ENCODE measurements at places on chromosomes 6 and 20. TPM values are rescaled to one million over a fixed set of nuclear protein-coding genes. Genes with fewer than 3 reads are reported as not detected.

GRCh38 chr6:163834226-163834970 lies 419.9 kb downstream of the QKI start:
- DNase-seq = no peak

DNA sequence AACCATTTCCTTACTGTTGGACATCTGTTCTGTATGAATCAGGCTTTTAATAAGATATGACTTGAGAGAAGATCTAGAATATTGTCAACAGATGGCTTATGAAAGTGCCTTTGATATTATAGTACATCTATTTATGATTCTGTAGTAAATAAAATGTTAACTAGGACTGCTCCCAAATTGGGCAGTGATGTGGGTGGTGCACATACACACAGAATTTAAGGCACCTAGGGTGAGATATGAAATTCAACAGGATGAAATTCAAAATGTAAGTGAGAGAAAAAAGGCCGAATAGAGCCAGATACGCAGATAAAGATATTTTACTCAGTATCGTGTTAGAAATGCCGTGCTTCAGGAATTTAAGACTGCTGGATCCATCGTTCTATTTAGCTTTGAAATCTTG lies 26.3 kb downstream of the FAM50B start:
- no peak for DNase-seq

Gene ADAM33
- under 0.01 TPM for total RNA-seq

GRCh38 chr6:16205377-16206144 lies 32.8 kb upstream of the GMPR start:
- DNase-seq = peak; percentile 91

DNA sequence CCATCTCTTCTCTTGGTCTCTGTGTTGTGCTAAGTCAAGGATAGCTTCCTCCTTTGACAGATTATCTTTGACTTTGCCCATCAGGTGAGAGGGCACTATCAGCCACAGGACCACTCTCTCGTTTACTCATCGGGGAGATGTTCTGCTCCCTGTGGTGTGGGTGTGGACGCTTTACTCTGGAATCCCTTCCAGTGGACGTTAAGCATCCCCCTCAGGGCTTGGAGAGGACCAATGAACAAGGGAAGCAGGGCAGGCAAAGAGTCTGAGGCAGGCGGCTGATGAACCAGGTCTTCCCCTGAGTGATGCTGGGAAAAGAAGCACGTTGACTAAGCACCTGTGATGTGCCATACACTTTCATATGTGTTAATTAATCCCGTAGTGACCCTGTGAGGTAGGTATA lies 21.0 kb upstream of the RNF24 start:
- DNase-seq = no peak

DNA sequence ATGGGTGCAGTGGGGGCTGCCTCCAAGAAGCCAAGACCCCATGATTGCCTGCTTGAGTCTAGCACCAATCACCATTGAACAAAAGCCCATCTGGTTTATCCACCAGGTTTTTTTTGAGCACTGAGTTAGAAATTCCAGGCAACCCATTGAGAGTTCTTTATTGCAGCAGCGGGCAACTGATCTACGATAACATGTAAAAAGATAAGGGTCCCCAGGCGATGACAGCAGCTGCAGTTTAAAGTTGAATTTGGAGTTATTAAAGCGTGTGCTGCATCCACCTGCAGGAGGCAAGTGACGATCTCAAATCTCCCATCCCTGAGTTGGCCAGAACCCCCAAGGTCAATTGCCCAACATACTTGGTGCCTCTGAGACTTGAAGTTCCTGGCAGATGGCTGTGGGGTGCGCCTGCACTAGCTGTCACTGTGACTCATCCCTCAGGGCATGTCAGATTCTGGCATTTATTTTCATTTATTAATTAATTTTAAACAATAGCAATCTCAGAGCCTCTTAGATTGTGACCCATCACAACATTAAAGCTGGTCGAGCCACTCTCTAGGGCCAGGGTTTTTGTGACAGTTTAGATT lies 290.4 kb upstream of the SULF2 start:
- DNase-seq = no peak

DNA sequence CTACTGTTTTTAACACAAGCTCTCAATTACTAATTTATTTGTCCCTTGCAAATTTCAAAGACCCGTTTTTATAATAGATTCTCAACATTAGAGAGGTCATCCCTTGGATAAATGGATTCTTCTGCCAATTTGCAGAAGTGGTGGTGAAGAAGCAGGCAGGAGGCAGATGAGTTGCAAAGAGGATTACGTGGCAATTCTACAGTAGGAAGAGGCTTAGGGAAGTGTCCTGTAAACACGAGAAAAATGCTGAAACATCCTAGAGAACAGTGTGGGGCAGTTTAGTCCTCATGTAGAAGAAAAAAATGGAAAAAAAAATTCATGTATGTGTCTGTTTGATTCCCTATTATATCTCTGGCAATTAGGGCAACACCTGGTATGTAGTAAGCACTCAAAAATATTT lies 87.6 kb downstream of the BMP2 start:
- DNase-seq = no peak

DNA sequence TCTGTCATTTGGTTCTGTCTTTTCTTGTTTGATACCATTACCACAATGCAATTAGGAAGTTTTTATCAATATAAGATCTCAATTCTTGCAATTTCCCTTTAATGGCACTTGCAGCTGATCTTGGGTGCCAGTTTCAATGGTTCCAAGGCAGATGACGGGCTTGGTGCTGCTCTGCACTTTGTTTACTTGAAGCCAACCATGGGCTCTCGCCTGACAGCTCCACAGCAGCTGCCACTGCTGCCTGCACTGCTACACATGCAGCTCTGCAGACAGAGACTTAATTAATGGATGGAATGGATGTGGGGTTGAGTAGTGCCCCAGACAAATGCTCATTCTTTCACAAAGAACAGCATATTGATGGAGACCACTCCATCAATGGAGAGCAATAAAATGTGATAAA lies 1024.3 kb upstream of the EPHA7 start:
- DNase-seq = no peak

DNA sequence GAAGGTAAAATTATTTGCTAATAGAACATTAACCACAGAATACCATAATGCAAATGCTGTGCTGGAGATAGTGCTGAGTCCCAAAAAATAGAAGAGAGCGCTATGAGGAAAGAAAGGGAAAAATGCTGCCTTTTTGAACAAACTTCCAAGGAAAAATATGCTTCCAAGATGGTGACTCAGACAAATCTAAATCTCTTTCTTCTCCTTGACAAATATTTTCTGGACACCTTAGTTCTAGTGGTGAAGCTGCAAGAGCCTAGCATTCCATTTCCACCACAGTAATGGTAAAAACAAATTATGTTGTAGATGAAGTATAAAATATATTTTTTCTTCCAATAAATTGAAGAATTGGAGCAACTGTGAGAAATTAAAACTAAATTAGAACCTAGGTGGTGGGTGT lies 155.6 kb upstream of the TBX18 start:
- DNase-seq = no peak

Gene VSX1
- not detected for total RNA-seq

Gene CTAGE9
- total RNA-seq = not detected

DNA sequence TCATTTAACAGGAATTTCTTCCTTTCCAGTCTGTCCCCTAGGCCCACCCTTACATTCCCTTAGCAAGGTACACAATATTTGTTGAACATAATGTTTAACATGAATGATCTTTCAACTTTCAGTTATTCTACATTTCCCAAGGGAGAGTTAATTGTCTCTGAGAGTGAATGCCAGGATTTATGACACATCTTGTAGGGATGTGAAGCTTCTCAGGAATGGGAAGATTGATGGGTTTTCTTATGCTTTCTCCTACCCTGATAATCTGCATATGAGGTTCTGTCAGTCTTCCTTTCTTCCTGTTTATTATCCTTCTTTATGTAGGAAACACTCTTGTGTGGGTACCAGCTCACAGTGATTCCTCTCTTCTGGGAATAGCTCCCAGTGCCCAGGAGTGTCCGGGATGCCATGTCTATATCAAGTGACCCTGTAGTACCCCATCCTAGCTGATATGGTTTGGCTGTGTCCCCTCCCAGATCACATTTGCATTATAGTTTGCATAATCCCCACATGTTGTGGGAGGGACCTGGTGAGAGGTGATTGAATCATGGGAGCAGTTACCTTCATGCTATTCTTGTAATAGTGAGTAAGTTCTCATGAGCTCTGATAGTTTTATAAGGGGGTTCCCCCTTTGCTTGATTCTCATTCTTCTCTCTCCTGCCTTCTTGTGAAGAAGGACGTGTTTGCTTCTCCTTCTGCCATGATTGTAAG lies 7.1 kb upstream of the FYN start:
- peak; percentile 54 for DNase-seq

Gene MCHR2
- not detected for total RNA-seq

- DNase-seq = no peak
Observed at GRCh38 chr6:57123111-57123510, 33.1 kb downstream of the ZNF451 start.

- DNase-seq = no peak
Observed at GRCh38 chr6:79964607-79965081, 17.3 kb upstream of the ELOVL4 start.

Gene MACROD2
- not detected for total RNA-seq

DNA sequence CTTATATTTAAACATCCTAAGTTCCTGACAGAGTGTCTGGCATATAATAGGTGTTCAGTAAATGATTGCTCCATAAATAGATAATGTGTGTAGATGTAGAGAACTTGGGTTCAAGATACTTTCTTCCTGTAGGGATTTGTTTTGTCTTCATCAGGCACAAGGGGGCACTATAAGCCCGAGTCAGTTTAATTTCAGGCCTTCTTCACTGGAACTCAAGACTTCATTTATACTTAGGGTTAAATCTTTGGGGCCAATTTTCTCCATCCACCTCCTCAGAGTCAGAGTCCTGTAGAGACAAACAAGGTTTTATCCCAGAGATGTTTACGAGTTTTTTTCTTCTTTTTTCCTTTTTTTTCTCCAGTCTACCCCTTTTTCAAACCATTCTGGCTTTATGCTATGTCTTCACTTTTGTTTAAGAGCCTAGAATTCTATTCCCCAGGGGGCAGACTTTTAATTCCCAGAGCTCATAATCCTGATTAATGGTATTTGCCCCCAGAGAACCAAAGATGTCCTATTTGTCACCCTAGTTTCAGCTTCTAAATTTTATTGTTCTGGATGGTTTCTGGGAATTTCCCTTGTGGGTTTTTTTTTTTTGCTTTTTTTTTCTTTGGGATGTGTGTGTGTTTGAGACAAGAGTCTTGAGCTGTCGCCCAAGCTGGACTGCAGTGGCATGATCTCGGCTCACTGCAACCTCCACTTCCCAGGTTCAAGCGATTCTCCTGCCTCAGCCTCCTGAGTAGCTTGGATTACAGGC lies 88.4 kb downstream of the HFE start:
- peak; percentile 75 for DNase-seq

GRCh38 chr20:61760731-61761130 lies 304.9 kb downstream of the TAF4 start:
- DNase-seq = no peak

- peak; percentile 25 for DNase-seq
Observed at GRCh38 chr20:31675828-31676608, 38.3 kb downstream of the COX4I2 start.

Gene ME1
- total RNA-seq = 32.2 TPM

Gene DEFB132
- not detected for total RNA-seq

Gene C6orf132
- 0.72 TPM for total RNA-seq

Gene HLA-C
- total RNA-seq = 10.6 TPM

DNA sequence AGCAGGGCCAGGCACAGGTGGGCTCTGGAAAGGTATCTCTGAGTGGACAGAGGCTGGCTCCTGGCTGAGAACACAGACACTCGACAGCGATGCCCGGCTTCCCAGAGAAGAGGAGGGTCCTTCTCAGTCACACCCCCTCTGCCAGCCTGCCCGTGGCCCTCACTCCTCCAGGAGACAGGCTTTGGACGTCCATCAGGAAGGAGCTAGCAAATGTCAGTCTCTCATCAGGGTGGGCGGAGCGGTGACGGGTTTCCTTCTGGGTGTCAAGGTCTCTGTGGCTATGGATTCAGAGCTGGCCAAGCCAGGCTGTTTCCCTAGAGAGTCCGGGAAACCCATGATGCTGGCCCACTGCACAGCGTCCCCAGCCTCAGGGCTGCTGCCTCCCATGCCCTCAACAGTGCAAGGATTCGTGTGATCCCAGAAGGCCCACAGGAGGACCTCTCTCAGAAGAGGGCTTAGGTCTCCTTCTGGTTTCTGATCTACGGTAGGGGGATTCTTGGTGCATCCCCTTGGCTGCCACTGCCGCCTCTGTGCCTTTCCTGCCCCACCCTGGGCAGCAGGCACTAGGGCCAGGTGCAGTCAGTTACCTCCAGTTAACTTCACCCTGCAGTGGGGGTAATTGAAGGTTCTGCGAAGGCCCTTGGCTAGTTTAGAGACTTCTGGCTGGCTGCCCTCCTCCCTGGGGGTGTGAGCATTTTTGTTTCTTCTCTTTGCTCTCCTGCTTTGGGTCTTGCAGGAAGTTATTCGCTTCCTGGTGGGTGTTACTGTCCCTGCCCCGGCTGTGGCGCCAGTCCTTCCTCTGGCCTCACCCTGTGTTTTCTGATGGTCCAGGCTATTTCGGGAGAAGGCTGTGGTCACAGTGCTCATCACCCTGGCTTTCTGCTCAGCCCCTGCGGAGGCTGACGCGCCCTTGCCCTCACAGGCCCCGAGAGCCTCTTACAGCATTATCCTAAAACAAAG lies 80.2 kb downstream of the CDH4 start:
- no peak for DNase-seq

Gene GSTA3
- not detected for total RNA-seq

Gene ADGB
- total RNA-seq = not detected

Gene FKBP5
- 7.0 TPM for total RNA-seq

GRCh38 chr6:10495029-10495428 lies 26.1 kb upstream of the GCNT2 start:
- DNase-seq = no peak

GRCh38 chr6:68108233-68108835 lies 526.7 kb upstream of the ADGRB3 start:
- DNase-seq = peak; percentile 3

Gene SMIM8
- total RNA-seq = 5.3 TPM

Gene SLC22A2
- total RNA-seq = not detected

- DNase-seq = no peak
Observed at GRCh38 chr20:8474027-8474668, 342.1 kb downstream of the PLCB1 start.

GRCh38 chr6:36949636-36950035 lies 4.9 kb upstream of the PI16 start:
- peak; percentile 85 for DNase-seq

- DNase-seq = no peak
Observed at GRCh38 chr6:72864799-72865198, 242.9 kb downstream of the KCNQ5 start.

DNA sequence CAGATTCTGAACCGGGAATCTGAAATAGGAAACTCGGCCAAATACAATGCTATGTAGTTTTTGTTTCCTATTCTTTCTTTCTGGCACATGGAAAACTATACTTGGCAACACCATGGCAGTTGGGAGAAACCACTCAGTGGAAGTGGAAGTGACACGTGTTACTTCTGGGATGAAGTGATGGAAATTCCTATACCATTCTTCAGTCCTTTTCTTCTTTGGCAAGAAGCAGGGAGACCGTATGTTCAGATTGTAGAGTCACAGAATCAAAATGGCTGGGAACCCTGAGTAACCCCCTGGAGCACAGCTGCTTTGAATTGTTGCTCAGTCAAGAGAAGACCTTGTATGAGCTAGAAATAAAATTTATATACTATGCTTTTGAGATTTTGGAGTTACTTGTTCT lies 18.8 kb upstream of the TINAG start:
- no peak for DNase-seq
